Hindlimb muscle (tissue), 1 donor: ENCODE measurements at places on chromosomes 7 and 10.
A peak's percentile ranks its signal among the peaks of the same experiment; 100 is the strongest.

GRCh38 chr10:614139-614711 is 75.2 kb downstream of the DIP2C start:
- DNase-seq = no peak

DNA sequence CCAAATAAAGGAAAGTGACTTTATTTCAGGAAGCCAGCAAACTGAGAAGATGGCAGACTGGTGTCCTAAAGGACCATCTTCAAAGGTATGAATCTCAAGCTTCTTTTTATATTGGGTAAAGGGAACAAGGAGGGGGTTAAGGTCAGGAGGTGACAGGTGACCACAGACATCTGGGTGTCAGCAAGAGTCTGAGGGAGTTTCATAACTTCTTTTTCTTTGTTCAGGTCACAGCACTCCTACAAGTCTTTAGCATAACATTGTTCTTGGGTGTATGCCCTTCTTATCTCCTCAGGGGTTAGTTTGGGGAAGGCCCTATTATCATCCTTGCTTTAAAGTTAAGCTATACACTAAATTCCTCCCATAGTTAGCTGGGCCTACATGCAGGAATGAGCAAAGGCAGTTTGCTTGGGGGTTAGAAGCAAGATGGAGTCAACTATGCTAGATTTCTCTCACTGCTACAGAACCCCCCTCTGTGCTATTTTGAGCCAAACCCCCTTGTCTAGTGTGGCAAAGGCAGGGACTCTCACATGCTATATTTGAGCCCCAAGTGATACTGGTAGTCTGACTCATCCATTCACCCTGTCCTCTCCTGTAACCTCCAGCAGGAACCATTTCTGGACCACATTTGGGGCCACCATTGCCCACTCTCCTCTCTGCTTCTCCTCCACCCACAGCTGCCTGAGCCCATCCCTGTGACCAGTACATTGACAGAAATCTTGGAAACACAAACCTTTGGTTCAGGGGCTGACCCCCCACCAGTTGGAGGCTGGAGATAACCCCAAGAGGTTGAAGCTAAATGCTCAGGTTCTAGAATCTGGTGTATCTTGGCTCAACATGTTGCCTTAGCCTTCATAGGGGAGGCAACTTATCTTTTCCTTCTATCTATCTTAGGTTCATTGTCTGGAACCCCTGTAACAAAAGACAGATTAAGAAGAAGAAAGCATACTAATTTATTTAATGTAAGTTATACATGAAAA is 55.5 kb upstream of the LRGUK start:
- DNase-seq = no peak

DNA sequence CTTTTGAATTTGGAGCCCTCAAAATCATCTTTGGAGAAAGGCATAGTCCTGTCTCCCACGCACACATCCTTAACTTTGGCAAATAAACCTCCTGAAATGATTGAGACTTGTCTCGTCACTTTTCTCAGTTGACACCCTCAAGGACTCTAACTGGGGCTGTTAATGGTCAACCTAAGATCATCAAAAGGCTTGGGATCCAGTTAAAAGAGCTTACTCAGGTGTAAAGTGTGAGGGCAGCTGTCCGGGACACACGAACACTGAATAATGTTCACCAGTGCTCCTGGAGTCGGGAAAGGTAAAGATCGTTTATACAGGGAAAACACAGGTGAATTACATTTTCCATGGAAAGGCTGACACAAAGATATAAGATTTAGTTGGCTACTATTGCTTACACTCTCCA is 84.7 kb downstream of the PAXIP1 start:
- DNase-seq = no peak

GRCh38 chr10:114487815-114488536 is 83.7 kb upstream of the AFAP1L2 start:
- no peak for DNase-seq

DNA sequence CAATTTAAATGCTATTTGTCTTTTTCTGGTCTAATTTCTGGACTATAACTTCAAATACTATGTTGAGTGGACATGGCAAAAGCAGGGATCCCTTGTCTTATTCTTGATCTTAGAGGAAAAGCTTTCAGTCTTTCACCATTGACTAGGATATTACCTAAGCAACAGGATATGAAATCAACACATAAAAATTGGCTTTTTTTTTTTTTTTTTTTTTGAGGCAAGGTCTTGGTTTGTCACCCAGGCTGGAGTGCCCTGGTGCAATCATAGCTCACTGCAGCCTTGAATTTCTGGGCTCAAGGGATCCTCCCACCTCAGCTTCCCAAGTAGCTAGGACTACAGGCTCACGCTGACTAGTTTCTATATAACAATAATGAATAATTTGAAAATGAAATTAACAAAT is 90.8 kb downstream of the JMJD1C start:
- DNase-seq = no peak

GRCh38 chr10:130652964-130653578 is 516.9 kb downstream of the GLRX3 start:
- no peak for DNase-seq

DNA sequence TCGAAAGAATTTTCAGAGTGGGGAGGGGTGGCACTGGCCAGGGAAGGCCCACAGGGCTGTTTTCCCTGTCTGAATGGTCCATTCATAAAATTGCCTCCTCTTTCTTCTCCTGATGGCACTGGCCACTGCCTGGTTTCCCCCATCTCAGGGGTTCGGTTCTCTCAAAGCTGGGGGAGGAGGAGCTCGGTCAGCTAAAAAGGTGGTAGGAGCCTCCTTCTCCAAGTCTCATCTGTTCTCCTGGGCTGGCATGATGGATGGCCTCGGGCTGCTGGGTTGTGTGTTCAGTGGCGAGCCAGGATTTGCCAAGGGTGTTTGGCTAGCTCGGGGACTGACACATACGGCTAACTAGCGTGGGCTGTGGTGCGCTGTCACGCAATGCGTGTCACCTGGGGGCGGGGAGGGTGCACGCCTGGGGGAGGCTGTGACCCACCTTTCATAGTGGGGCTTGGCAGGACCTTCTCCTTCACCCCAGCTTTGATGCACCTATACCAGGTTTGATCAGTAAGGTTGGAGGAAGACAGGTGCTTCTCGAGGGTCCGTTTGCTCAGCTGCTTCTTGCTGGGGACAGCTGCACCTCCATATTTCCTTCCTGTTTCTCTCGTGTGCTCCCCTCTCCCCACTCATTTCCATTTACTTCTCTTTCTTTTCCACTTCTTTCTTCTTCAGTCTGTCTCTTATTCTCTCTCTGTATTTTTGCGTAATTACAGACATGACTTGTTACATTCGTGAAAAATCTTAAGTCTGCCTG is 36.3 kb downstream of the RBM20 start:
- no peak for DNase-seq

DNA sequence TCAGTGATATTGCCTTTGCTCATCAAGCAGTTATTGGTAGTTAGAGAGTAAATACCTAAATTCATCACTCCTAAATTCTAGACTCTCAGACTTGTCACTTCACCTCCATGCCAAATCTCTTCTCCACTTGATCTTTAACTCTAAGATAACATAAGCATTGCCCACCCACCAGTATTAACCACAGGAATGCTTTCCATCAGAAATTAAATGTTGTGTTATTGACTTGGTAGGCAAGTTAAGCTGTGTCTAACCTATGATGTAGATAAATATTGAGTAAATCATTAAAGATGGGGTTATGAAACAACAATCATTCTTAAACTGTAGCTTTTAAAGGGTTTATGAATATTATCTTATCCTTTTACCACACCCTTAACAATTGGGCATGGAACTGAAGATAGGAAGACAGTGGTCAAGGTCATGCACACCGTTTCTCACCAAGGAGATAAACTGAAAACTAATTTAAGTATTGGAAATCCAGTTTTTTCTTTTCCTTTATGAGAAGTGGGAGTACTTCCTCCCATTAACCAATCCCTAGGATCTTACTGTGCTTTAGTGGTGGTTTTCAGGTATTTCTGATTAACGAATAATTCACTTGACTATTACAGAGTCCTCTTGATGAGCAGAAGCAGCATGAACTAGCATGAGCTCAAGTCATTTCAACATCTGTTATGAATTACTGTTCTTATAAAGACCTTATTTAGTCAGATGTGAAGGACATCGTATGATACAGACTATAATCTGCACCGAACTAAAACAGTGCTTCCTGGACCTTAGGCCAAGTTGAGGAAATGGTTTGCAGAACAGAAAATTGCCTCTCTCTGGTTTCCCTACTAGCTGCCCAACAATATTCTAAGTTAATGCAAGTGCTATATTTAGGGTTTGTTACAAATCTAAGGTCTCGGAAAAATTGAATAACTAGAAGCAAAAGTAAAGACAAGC is 142.0 kb downstream of the LCOR start:
- peak; percentile 23 for DNase-seq

DNA sequence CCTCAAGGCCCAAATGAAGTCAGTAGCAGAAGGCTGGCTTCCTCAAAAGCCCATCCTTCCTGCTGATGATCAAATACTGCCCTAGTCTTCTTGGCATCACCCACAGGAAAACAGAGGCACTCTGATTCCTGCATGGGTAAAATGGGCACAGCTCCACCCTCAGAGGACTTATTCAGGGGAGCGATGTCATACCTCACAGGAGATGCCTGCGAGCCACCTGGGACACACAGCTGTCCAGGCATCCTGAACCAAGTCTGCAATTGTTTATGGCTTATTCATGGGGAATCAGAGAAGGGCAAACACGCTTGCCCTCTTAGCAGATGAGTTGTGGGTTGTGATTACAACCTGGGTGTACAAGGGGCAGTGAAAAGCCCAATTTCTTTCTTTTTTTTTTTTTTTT is 22.0 kb upstream of the LMTK2 start:
- DNase-seq = no peak

GRCh38 chr10:117391436-117392205 is 16.4 kb upstream of the PDZD8 start:
- DNase-seq = peak; percentile 15

GRCh38 chr7:155258226-155258560 is 39.5 kb upstream of the INSIG1 start:
- DNase-seq = no peak

GRCh38 chr10:30127120-30127541 is 67.7 kb upstream of the JCAD start:
- peak; percentile 41 for DNase-seq

DNA sequence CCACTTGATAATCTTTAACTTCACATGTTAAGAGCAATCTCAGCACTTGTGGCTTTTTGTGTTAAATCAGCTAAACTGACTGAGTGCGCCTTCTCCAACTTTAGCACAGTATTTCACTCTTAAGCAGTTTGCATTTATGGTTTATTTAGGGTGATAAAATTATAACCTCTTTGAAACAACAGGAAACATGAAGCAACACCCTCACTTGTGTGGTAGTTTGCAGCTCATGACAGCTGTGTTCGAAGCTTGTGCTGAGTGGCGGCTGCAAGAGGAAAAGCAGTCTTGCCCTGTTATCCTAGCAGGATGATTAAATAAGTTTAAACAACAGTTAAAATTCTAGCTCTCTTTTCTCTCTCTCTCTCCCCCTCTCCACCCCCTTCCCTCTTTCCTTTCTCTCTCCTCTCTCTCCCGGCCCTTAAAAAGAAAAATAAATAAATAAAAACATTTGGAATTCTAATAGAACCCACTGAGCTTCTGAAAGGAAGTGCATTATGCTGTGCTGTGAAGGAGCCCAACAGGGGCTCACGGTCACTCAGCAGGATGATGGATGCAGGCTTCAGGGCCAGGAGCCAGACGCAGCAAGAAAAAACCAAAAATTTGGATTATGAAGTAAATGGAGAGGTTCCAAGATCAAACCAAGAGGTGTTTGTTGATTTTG is 25.2 kb downstream of the OGDH start:
- DNase-seq = no peak

DNA sequence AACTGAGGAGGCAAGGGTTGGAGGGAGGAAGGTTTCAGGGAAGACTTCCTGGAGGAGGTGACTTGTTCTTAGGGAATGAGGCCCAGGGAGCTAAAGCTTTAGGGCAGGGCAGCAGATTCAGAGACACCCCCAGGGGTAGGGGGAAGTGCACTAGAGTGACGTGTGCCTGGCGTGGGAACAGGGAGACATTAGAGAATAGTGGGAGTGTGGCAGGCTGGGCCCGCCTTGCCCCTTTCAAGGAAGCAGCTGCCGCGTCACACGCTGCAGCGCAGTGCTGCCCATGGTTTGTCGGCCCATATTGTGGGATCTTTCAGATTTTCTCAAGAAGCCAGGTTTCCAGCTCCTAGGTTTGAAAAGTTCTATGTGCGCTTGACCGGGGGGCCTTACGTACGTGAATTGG is 139.4 kb downstream of the LHPP start:
- DNase-seq = no peak

DNA sequence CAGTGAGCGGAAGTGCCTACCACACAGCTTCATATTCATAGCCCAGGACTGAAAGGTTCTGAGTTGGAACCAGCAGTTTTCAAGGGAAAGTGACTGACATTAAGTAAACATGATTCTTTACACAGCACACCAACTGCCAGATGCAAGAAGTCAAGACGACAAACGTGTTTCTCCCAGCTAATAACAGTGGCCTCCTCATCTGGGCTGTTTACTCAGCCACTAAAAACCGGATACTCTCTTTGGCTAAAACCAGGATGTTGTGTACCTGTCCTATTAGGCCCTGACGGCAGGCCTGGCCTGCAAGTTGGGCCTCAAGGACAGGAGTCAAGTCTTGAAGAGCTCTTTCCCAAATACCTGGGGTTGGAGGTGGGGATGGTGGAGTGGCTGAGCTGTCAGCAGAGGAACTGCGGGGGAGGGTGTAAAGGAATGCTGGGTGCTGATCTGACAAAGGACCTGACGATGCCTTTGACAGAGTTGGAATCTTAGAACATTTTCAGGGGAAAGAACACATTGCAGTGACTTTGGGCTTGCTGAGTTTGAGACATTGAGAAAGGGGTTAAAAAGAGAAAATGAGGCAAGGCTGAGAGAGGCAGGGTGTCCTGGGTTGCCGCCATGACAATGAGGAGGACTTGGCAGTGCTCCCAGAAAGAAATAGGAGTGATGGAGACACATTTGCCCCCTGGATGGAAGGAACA is 57.7 kb downstream of the STEAP1B start:
- DNase-seq = no peak

- no peak for DNase-seq
These were observed 3.2 kb downstream of the GPR141 start for GRCh38 chr7:37686556-37687345.

- DNase-seq = no peak
These were observed 150.8 kb downstream of the RNF216 start for GRCh38 chr7:5630670-5631069.

DNA sequence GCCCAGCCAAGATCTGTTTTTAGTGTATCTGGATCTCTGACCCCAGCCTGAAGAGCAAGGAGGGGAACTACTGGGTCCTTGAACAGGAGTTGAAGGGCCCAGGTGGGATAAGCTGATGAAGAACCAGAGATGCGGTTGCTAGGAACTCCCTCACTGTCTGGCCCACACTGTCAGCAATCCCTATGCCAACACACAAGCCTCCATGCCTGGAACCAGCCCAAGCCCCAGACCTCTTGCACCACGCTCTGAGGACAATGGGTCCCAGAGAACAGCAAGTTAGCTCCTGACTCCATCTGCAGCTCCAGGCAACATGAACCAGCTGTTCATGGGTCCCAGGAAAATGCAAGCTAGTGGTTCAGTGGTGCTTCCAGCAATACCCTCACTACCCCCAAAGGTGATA is 2.4 kb downstream of the NAT16 start:
- no peak for DNase-seq

DNA sequence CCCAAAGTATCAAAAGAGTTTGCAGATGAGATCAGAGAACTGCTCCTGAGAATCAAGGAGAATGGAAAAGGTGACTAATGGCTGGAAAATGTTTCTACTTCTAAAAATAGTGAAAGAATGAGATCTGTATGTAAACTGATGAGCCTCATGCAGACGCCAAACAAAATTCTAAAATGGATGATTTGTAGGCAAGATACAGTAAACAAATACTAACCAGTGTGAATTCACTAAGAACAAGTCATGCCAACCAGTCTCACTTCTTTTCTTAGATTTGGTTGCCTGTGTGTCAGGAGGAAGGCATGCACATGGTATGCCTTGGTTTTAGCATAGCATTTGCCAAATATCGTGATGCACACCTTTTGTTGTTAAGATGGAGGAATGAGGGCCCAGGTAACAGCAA is 94.9 kb upstream of the PIK3CG start:
- DNase-seq = no peak
